Dermis microvascular lymphatic vessel endothelial cell (primary cell): ENCODE measurements at places on chromosomes 4 and X.

- DNase-seq: no peak
Measured at GRCh38 chr4:160299177-160299576, 1196.3 kb downstream of the RAPGEF2 start.

GRCh38 chrX:16762579-16762978, 23.7 kb upstream of the TXLNG start:
- DNase-seq: no peak

DNA sequence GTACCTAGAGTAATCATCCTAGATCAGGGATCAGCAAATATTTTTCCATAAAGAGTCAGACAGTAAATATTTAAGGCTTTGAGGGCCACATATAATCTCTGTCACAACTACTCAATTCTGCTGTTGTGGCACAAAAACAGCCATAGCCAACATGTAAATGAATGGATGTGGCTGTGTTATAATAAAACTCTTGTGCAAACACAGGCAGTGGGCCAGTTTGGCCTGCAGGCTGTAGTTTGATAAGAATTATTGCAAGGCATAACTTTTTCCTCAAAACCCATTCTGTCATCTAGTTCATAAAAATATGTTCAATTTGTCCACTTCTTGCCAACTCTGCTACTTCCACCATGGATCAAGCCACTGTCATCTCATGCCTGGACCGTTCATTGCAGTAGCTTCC, 39.4 kb upstream of the SHROOM4 start:
- no peak for DNase-seq

GRCh38 chr4:5774416-5775036, 63.5 kb downstream of the EVC start:
- DNase-seq: no peak

GRCh38 chr4:31674313-31674947, 954.3 kb downstream of the PCDH7 start:
- DNase-seq: peak; percentile 6

GRCh38 chrX:68175562-68175961, 257.7 kb downstream of the OPHN1 start:
- DNase-seq: no peak

DNA sequence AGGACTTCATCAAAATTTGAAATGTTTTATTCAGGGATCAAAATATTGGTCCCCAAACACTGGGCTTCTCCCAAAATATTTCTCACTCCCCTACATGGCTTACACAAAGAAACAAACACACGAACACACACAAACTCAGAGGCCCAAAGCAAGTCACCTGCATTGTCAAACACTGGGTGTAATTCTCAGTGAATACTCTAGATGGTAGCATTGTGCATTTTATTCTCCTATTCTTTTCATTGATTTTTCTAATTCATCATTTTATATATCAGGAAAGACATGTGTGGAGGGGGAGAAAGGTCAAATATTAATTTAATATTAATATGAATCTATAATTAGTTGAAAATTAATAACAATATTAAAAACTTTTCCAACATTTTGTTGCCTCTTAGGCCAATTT, 72.3 kb upstream of the TNMD start:
- DNase-seq: peak; percentile 5
